ENCODE measurements at places on chromosomes 3 and 15.

DNA sequence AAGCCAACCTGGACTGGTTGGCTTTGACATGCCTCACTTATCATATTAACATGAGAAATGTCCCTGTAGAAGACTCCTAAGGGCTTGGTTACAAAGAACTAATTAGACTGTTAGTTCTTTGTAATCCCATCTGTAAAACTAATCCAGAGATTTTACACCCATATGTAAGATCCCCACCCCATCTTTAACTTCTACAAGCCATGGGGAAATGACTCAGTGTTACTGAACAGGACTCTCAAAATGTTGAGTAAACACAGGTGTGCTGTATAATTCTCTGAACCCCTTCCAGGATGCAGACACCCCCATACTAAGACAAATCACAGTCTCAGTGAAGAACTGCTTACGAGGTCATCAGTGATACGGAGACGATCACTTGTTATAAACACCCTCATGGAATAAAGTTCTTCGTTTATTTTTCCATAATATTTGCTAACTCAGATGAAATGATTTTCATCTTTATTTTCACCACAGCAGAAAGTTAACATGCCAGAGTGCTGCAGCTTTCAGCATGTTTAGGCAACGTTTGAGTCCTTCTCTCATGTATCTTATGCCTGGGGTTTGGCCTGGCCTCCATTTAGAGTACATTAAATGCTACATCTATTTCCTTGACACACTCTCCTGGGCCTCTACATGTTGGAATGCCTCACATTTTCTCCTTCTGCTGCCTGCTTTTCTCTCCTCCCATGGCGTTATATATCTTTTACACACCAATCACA is 55.3 kb upstream of the LEKR1 start:
- DNase-seq = no peak

DNA sequence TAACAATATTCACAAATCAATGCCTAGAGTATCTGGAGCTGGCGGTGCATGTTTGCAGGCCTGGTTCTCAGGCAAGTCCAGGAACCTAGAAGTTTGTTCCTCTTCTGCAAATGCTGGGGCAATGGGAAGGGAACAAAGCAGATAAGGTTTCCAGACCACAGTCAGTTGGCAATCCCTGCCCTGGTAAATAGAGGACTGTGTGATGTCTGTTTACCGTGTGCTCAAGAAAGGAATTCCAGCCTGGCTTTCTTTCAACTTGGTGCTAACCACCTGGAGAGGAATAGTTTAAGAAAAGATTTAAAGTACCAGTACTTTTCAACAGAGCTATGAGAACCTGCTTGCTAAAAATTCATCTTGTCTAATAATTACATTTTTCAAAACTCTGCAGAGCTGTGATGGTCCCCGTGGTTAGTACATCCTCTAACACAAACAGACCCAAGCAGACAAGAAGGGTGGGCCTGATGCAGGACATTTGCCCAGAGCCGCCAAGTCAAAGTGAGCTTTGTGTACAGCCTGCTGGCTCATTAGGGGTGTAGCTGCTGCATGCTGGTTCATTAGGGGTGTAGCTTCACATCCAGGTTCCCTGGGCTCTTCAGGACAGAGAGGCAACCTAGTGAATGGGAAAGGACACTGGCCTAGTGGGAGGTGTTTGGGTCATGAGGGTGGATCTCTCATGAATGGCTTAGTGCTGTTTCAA is 220.5 kb downstream of the SQOR start:
- DNase-seq = no peak

DNA sequence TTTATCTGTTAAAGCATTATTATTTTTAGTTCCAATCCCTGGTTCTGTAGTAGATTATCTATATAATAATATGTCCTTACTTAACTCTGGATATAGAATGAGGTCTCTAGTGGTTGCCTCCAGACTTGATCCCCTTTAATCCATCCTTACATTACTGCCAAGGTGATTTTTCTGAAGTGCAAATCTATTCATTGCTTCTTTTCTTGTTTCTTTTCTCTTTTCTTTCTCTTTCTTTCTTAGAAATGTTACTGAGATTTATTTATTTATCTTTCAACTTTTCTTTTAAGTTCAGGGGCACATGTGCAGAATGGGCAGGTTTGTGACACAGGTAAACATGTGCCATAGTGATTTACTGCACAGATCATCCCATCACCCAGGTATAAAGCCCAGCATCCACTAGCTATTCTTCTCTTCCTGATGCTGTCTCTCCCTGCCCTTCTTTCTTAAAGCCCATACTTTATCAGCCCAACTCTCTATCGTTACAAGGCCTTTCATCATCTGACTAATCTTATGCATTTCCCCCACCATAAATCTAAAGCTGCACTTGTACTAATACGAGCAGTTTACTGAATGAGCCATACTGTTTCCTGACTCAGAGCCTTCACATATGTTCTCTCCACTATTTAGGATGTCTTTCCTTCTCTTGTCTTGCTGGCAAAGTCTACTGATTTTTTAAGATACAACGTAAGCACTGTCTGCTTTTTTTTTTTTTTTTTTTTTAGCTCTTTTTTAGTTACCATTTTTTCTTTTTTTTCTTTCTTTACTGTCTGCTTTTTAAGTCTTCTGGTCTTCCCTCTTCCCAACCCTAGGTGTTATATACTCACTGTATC is 4.6 kb downstream of the GLCE start:
- no peak for DNase-seq

DNA sequence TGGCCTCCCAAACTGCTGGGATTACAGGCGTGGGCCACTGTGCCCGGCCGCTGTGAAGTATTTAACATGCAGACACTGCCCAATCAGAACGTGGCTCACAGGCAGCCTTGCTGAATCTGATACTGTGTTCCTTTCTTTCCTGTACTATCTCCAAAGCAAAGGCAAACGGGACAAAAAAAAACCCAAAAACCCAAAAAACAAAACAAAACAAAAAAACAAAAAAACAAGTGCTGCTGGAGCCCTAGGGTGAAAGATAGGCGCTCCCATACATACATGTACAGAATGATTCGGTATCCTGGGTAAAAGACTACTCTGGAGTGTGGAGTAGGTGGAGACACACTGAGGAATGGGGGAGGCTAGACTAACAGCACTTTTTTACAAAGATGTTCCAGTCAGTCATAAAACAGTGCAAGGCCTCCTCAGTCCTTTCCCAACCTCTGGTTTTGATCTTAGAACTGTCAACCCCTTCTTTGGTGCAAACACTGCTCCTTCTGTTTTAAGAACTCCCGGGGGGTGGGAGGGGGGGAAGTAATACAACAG is 7.7 kb upstream of the MAP1A start:
- peak; percentile 39 for DNase-seq

GRCh38 chr3:5016211-5017161 is 37.2 kb downstream of the BHLHE40 start:
- no peak for DNase-seq

Data from neural progenitor cell (in vitro differentiated cells).